ENCODE measurements at places on chromosomes 1 and 21.

DNA sequence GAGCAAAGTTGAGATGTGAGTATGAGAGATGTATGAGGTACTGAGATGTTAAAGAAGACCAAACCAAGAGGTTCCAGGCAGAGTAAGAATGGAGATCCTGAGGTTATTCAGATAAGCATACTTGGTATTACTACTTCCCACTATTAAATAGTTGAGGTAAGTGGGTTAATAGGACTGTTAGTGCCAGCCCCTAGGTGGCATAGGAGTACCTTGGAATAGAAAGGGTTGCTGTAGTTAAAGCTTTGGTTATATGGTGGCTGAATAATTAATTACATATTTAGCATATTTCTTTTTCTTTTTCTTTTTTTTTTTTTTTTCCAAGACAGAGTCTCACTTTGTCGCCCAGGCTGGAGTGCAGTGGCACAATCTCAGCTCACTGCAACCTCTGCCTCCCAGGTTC lies 397.9 kb upstream of the TMPRSS15 start:
- DNase-seq: no peak

DNA sequence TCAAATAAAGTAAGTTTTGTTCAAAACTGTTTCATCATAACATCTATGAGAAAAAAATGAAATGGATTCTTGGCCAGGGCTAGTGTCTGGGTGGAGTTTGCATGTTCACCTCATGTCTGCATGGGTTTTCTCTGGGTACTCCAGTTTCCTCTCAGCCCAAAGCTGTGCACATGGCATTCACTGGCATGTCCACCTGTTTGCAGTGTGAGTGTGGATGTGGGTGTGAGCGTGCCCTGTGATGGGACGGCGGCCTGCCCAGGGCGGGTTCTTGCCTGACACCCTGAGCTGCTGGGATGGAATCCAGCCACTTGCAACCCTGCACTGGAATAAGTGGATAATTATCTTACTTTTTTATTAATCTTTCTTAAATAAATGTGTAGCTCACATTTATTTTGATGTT lies 185.5 kb downstream of the RYR2 start:
- DNase-seq: no peak

DNA sequence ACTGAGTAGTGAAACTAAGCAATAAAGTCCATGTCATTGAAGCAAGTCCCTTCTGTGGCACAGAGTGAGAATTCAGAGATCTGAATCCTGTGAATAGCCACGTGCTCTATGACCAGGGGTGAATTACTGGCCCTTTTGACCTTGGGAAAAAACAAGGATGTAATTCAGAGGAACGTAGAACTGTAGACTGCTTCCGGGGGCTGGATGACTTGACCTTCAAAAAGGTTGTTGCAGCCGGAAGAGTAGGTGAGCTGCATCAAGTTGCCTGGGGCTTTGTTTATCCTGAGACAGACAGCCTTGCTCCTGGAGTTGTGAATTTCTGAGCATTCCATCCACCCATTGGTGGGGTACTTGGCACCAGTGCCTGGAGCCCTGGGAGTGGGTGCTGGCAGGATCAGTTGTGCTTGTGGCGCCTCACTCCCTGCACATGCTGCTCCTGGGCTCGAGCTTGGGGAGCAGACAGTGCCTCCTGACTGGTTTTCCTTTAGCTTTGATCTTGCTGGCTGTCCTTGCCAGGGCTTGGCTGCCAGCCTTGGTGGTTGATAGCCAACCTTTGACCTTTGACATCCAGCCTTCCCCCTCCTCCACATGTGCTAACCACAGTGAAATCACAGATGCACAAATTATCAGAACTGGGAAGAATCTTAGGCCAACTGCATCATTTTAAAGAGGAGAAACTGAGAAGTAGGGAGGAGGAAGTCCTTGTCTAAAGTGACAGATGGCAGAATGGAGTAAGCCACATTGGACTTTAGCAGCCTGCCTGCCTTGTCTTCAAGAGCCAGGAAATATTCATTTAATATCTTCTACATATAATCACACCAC lies 16.2 kb upstream of the MYOG start:
- no peak for DNase-seq

GRCh38 chr1:106937104-106937503 lies 119.4 kb upstream of the PRMT6 start:
- peak; percentile 93 for DNase-seq

DNA sequence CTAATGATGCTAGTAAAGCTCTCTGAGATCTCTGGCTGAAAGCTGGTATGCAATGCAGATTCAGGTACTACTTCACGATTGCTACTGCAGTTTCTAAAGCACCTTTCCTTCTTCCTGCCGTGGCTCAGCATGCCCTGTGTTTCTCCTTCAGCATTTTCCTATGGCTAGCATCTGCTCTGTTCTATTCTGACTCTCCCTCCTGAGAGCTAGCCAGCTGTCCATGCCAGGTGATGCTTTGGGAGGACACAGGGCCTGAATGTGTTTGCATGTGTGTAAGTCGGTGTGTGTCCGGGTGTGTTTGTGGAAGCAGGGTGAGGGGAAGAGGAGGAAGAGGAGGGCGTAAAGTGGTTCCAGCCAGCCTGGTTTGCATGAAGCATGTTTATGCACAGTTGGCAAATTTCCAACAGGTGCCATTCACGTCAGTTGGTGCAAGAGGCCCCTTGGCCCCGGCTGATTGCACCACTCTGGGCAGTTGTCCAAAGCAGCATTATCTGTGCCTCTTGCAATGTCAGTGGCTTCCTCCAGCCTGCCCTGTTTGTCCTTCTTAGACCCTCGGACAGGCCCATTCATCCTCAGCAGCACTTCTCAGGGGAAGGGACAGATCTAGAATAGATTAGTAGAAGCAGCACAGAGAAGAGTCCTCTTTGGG lies 433.3 kb downstream of the DISC1 start:
- DNase-seq: no peak

GRCh38 chr21:46284077-46284644 lies 1.2 kb downstream of the MCM3AP start:
- DNase-seq: no peak

DNA sequence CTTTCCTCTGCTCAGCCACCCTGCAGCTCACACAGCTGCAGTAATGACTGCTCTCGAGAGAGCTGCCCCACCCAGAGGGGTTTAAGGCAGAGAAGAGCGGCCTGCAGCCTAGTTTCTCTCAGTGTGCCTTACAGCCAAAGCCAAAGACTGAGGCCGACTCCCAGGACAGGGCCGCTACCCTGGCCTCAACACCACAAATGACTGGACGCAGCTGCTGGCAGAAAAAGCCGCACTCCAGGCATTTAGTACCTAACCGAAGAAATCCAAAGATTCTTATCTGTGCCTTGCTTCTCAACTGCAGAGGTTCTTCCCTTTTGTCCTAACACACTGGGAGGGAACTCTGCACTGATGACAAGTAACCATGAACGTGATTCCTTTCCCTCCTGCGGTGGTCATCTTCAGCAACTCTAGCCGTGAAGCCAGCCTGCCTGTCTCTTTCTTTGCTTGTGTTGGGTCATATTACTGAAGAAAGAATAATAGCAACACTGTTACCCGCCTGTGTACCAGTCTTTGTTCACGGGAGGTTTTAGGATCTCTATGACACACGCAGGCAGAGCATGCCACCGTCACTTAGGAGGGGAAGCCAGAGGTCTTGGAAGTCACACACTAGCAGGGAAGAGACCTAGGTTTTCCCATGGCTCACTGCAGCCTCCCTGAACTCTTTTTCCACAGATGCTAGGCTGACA lies 202.7 kb downstream of the RHOU start:
- no peak for DNase-seq

DNA sequence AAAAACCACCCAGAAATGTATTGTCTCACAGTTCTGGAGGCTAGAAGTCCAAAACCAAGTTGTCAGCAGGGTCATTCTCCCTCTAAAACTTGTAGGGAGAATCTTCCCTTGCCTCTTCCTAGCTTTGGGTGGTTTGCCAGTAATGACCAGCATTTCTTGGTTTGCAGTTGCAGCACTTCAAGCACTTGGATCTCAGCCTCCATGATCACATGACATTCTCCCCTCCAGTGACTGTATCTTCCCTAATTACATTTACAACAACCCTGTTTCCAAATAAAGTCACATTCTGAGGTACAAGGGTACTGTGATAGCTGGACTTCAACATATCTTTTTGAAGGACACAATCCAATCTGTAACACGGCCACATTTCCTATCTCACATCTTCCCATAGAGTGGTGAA lies 37.2 kb downstream of the EVI5 start:
- no peak for DNase-seq

DNA sequence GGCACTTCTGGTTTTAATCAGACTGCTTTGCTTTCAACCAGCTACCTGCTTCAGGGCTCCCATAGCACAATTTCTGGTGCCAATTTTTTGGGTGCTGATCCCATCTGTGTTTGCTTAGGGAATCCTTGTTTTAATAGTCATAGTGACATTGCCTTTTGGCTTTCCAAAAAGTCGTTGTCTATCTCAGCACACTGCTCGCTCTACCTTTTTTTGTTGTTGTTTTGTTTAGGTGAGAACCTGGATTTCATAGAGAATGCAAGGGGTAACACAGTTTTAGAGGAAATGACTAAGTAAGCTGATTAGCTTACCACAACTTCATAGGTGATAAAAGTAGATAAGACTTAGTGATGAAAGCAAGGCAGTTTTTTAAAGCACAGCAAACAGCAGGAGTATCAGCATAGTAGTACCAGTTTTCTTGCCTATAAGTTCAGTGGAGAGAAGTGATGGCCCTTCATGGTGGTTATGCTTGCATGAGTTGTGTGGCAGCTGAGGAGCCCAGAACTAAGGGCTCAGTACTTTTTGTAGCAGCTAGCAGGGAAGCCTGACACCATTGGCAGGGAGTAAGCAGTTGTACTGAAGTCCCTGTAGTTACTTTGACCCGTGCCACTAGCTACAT lies 31.3 kb downstream of the NEK7 start:
- DNase-seq: no peak

DNA sequence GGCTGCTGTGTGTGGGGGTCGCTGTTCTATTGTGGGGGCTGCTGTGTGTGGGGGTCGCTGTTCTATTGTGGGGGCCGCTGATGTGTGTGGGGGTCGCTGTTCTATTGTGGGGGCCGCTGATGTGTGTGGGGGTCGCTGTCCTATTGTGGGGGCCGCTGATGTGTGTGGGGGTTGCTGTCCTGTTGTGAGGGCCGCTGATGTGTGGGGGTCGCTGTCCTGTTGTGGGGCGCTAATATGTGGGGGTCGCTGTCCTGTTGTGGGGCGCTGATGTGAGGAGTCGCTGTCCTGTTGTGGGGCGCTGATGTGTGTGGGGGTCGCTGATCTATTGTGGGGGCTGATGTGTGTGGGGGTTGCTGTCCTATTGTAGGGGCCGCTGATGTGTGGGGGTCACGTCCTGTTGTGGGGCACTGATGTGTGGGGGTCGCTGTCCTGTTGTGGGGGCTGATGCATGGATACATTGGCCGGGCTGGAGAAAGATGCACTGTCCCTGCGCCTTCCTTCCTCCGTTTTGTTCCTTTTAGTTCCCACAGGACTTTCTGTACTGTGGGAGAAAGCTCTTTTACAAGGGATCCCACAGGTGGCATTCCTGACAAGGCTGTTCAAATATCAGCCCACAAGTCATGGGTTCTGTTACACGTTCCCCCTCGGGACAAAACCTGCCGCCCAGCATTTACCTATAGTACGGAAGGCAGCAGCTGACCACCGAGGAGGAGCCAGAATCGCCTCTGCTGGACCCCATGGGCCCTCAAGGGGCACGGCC lies 27.5 kb downstream of the SETD4 start:
- DNase-seq: no peak

DNA sequence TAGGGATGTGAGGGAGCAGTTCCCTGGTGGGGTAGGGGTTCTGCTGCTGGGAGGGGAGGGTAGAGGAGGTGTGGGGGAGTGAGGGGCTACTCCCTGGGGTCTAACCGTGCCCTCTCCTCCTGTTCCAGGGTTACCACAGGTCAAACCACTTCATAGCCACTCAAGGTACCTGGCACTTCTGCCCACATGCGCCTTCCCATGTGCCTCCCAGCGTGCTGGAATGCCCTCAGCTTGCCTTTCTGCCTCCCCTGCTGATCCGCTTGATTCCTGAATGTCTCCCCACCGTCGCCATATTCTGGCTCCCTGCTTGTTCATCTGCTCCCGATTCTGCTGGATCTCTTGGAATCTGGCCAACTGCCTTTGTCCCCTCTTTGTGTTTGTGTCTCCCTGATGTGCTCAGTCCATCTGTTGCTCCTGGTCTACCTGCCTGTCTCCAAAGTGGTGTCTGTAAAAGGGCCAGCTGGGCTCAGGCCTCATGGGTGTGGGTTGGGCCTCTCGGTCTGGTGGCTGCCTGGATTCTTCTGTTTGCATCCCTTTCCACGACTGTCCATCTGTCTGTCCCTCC lies 74.4 kb downstream of the PTPRU start:
- DNase-seq: no peak

DNA sequence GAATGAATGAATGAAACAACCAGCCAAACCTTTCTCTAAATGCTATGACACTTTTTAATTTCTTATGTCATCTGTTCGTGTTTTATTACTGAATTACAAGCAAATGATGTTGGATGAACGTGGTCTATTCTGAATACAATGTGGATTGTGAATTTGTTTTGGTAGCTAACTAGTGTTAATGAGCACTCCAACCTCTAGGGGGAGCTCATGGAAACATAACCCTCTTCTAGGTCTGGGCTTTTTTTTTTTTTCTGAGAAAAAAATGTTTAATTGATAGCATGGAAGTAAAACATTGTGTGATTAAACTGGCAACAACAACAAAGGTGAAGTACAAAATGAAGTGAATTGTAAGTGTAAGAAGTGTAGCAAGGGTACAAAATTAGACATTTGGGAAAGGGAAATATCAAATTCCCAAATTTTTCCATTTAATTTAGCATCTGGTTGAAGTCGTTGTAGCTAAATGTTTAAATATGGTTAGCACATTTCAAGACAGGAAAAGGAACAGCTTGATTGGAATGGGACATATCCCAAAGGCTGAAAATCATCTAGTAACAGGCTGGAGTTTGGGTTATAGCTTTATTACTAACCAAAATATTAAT lies 42.6 kb upstream of the PTGS2 start:
- DNase-seq: peak; percentile 66

DNA sequence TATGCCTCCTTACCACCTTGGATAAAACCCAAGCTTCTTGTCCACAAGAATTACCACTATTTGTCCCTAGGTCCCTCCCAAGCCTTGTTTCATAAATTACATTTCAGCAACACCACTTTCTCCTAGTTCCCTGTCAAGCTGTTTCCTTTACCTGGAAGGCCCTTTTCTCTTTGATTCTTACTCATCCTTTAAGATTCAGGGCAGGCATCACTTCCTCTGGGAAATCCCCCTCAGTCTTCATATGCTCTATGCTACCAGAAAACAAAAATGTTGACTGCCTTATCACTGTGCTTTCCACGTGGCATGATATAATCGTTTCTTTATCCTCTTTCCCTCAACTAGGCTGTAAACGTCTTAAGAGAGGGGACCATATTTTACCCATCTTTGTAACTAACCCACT lies 102.7 kb downstream of the LYST start:
- DNase-seq: no peak

DNA sequence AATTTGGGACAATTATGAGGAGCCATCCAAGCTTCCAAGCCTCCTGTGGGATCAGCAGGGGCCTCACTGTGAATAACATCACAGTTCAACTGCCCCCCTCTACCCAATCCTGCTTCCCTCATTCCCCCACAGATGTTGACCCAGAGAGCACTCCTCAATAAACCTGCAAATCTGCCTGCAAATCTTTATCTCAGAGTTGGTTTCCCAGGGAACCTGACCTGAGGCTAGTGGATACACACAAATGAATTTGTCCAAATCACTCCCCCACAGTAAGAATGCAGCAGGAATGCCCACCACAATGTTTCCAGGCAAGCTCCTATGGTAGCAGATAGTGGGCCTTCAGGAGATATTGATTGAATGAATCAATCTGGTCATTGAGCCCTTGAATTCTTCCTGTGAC lies 56.4 kb upstream of the HIVEP3 start:
- DNase-seq: no peak

GRCh38 chr1:236009191-236009590 lies 55.7 kb downstream of the NID1 start:
- no peak for DNase-seq

All from foreskin fibroblast (primary cell).